T-helper 17 cell (primary cell): ENCODE measurements at places on chromosomes 1 and 21.

- DNase-seq, result no peak
These were observed 41.2 kb upstream of the CYYR1 start for GRCh38 chr21:26614251-26614650.

- DNase-seq, result no peak
These were observed 176.6 kb downstream of the GRIK3 start for GRCh38 chr1:36857754-36858153.

GRCh38 chr1:244099258-244099930 lies 48.3 kb downstream of the ZBTB18 start:
- DNase-seq, result no peak

- DNase-seq, result no peak
These were observed 65.2 kb downstream of the AGPAT3 start for GRCh38 chr21:43930074-43930847.

GRCh38 chr1:7609311-7609994 lies 161.6 kb upstream of the VAMP3 start:
- no peak for DNase-seq

GRCh38 chr1:19101244-19101643 lies 108.8 kb downstream of the UBR4 start:
- no peak for DNase-seq

DNA sequence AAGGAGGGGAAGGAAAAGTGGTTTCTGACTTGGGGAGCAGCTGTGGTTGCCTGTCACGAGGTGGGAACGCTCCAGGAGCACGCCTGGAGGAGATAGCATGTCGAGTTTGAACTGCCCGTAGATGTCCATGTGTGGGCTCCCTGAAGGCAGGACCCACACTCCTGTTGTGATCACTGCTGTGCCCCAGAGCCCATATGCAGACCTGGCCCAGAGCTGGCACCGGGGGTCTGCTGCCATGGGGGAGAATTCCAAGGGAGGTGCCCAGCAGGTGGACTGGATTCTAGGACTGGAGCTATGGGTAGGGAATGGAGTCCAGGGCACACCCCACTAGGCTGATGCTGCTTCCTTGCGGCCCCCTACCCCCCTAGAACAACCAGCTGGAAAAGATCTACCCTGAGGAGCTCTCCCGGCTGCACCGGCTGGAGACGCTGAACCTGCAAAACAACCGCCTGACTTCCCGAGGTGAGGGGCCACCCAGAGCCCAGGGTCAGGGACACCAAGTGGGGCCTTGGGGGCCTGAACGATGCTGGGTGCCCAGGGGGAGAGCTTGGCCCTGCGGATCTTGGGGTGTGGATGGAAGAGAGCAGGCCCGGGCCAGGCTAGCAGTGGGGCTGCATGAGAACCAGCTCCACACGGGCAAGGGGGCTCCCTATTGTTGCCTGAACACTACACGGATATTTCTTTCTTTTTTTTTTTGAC lies 9.3 kb downstream of the PODN start:
- DNase-seq, result peak; percentile 5

DNA sequence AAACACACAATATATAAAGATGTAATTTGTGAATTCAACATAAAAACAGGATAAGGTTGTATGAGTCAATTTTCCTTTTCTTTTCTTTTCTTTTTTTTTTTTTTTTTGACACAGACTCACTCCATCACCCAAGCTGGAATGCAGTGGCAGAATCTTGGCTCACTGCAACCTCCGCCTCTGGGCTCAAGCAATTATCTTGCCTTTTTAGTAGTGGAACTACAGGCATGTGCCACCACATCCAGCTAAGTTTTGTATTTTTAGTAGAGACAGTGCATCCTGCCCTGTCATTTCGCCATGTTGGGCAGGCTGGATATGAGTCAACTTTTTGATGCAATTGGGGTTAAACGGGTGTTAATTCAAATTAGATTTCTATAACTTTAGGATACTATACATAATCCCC lies 10.3 kb upstream of the SPRR2B start:
- no peak for DNase-seq

DNA sequence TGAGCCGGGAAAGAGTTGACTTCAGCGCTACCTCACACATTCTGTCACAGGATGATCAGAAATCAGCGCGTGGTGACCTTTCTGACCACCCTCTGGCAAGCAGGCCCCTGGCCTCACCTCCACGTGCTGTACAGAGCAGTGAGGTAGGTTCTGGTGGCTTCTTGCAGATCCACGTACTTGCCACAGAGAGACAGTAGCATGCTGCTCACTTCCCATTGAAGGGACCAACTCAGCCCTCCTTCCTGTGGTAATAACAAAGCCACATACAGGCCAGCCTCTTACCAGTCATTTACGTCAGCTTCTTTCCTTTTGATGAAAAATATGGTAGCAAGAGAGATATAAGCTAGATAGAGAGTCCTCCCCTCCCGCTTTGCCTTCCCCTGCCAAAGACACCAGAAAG lies 200.7 kb downstream of the CHRM3 start:
- no peak for DNase-seq

- no peak for DNase-seq
These were observed 779.9 kb downstream of the KCNT2 start for GRCh38 chr1:195828325-195828724.

- DNase-seq, result no peak
These were observed 27.0 kb upstream of the SGIP1 start for GRCh38 chr1:66506991-66507390.

DNA sequence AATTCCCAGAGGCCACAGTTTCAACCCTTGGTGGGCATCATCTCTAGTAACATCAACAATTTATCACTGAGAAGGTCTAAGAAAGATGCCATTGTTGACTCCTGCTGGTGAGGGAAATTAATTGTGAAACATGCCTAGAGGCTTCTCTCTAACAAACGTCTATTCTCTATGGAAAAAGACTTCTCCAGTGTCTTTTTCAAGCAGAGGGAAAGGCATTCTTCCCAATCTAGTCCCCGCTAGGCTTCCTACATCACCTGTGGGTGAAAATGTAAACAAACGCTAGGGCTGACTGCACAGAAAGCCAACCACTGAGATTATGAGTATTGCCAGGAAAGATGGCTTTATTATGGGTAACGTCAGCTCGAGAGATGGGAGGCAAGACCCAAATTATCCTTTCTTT lies 677.4 kb downstream of the NCAM2 start:
- DNase-seq, result no peak

GRCh38 chr1:11395616-11396015 lies 83.3 kb upstream of the DISP3 start:
- no peak for DNase-seq

GRCh38 chr1:198556971-198557370 lies 16.5 kb upstream of the ATP6V1G3 start:
- DNase-seq, result no peak

DNA sequence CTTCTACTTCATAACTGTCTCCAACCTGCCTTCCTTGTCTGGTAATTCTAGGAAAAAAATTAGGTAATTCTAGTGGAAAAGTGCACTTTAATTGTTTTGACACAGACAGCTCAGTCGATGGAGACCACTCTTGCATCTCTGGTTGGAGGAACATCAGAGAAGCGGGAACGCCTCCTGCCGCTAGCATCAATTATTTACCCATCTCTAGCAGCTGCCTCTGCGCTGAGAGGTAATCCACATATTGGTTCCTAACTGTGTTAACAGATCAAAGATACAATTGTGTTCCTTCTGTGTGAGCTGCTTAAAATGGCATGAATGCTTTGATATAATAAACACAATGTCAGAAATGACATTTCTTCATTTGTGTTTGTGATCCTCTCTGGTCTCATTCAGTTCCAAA lies 33.3 kb downstream of the C2CD2 start:
- no peak for DNase-seq

- peak; percentile 62 for DNase-seq
These were observed 260.5 kb downstream of the PRDM2 start for GRCh38 chr1:13960375-13960987.

GRCh38 chr1:93758842-93759515 lies 77.3 kb upstream of the BCAR3 start:
- DNase-seq, result no peak

DNA sequence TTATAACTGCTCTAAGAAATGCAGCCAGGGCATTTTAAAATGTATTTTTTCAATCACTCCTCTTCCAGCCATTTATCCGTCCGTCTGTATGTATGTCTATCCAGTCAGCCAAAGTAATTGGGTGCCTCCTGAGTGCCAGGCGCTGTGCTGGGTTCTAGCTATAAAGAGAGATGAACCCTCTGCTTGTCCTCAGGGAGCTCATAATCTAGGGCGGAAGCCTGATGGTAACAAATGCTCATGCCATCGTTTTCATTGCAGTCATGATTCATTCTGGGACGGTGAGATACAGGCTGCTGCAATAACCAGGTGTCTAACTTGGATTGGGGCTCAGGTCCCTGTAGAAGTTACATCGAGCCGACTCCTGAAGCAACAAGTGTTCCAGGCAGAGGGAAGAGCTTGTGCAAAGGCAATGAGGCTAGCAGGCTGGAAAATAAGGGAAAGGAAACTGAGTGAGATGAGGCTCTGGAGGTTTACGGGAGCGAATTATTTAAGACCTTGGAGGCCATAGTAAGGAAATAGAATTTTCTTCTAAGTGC lies 11.6 kb downstream of the IFI6 start:
- DNase-seq, result no peak

DNA sequence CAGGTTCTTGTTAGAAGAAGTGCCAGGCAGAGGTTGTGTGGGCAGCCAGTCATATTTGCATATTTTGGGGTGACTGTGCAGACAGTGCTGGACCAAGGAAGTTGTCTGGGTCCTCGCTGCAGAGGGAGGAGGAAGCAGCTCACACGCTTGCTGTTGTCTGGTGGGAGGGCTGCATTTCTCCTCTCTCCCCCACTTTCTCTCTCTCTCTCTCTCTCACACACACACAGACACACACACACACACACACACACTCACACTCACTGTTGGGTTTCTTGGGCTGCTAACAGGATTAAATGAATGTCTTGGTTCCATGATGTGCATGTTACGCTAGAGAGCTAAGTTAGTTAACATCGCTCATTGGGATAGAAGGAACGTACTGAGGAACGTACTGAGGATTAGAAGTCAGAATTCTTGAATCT lies 72.9 kb downstream of the AGPAT3 start:
- no peak for DNase-seq

- no peak for DNase-seq
These were observed 73.9 kb downstream of the SLC66A1 start for GRCh38 chr1:19385869-19386591.

GRCh38 chr21:33069994-33070743 lies at the start of gene OLIG1:
Gene OLIG1 (plus strand): TSS chr21:33070141. CDS start chr21:33070247, 106 bp downstream.
- no peak for DNase-seq

GRCh38 chr1:245953876-245954660 lies 553.0 kb downstream of the SMYD3 start:
- no peak for DNase-seq

DNA sequence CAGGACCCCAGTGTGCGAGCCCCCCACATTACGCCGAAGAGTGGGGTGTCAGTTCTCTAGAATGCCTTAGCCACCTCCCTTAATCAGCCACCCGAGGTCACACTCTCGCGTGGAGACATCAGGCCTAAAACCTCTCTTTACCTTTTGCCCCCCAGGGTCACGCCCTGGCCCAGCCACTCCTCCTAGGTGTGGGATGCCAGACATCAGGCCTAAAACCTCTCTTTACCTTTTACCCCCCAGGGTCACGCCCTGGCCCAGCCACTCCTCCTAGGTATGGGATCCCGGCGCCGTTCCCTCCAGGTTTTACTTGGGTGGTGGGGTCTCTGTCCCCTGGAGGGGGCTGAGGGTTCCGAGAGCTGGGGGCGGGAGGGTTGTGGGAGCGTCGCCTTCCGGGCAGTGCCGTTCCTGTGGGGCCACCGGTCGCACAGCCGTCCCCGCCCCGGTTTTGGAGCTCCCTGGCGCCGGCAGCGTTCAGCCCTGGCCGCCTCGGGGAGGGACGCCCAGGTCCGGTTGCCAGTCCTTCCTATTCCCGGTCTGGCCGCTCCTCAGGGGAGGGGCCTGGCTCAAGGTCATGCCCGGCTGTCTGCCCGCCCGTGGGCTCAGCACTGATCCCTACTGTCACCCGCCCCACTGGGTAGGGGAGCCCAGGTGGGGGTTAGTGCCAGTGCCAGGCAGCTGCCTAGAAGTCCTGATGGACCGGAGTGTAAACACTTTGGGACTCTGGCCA lies 882 bp downstream of the VPS13D start:
- DNase-seq, result no peak

- DNase-seq, result no peak
These were observed 54.0 kb downstream of the PIK3CD start for GRCh38 chr1:9705337-9706093.

GRCh38 chr1:210771131-210771530 lies 362.8 kb downstream of the KCNH1 start:
- DNase-seq, result no peak

DNA sequence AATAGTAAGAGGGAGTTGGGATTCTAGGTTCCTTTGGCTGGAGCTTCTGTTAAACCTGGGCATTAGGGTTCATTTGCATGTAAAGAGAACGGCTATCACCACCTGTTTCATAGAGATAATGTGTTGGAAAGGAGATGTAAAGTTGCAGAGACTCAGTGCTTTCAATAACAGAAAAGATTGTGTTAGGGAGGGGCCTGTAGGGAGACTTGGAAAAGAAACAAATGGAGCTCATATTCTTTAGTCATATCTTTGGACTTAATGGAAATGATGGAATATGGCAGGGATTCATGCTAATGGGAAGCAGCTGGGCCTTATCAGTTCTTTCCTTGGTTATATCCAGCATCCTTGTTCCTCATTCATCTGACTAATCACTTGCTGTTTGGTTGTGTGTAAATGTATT lies 144.9 kb downstream of the CD247 start:
- no peak for DNase-seq

GRCh38 chr1:219283541-219283940 lies 109.9 kb downstream of the LYPLAL1 start:
- DNase-seq, result no peak

- DNase-seq, result no peak
These were observed 141.4 kb downstream of the GDAP2 start for GRCh38 chr1:117788014-117788413.

DNA sequence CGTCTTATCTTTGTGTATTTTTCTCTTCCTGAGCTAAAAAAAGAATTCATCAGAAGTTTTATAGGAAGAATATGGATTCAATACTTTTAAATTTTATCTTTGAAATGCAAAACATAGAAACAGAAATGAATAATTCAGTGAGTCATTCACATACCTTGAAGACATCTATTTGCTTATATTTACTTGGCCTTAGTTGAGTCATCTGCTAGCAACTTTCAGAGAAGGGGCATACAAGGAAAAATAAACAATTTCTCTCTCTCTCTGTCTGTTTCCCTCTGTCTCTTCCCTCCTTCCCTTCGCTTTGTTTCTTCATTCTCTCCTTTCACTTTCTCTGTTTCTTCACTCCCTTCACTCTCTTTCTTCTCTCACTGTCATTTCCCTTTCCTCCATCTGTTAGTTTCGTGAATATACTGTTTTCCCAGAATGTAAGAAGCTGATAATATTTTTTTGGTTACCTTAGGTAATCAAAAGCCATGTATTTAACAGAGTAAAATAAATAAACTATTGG lies 477.2 kb downstream of the BRINP3 start:
- DNase-seq, result no peak

- DNase-seq, result no peak
These were observed 327.8 kb upstream of the USP24 start for GRCh38 chr1:55542901-55543504.

GRCh38 chr1:36737038-36737555 lies 254.4 kb upstream of the CSF3R start:
- no peak for DNase-seq
